ENCODE measurements at places on chromosomes 4 and X.

GRCh38 chr4:83139514-83140156 is 25.1 kb upstream of the PLAC8 start:
- DNase-seq = no peak

- DNase-seq = no peak
These were observed 675.4 kb downstream of the RAPGEF2 start for GRCh38 chr4:159778298-159778697.

DNA sequence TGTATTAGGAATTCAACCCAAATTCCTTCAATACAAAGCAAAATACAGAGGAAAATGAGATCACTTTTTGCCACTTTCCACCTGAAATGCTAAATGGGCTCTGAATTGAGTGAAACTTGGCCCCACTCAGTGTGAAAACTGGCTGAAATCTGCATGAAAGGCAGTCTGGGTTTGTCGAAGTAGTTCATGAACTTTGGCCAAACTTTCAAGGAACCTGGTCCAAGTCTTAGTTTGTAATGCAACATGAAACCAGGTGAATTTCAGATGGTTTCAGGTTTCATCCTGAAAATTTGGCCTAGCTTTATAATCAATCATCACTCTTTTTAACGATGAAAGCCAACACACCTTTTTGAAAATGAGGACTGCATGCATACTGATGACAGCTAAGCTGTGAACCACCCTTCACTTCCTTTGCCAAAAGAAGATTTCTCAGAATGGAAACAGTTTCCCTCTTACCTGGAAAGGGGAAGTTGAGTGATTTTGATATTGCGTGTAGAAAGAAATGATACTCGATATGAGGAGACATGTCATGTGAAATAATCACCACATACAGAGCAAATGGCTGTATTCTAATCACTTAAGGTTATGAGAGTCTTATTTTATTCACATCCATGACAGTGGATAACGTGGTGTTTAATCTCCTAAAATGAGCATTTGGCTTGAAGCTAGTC is 209.9 kb upstream of the ETNPPL start:
- no peak for DNase-seq

- no peak for DNase-seq
These were observed 73.3 kb downstream of the PSAPL1 start for GRCh38 chr4:7361280-7361895.

GRCh38 chrX:143429811-143430210 is 87.5 kb downstream of the SPANXN3 start:
- DNase-seq = no peak

- DNase-seq = peak; percentile 66
These were observed 21.6 kb downstream of the NYX start for GRCh38 chrX:41468647-41469323.

DNA sequence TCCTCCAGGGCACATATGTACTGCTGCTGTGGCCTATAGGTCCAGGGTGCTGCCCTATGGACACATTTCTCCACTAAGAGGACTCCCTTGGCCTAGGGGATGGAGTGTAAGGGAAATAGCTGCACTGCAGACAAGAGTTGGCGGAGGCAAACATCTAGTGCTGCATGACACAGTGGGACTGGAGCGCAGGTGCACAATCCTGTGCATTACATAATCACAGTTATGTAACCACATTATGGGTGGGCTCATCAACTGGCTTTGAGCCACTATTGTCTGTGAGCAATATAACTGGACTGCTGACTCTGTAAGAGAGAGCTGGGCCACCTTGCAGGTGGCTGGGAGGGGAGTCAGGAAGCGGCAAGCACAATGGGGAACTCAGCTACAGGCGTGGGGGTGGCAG is 3.2 kb upstream of the TIGD2 start:
- DNase-seq = no peak

- DNase-seq = no peak
These were observed 38.1 kb downstream of the MID1 start for GRCh38 chrX:10582215-10582733.

DNA sequence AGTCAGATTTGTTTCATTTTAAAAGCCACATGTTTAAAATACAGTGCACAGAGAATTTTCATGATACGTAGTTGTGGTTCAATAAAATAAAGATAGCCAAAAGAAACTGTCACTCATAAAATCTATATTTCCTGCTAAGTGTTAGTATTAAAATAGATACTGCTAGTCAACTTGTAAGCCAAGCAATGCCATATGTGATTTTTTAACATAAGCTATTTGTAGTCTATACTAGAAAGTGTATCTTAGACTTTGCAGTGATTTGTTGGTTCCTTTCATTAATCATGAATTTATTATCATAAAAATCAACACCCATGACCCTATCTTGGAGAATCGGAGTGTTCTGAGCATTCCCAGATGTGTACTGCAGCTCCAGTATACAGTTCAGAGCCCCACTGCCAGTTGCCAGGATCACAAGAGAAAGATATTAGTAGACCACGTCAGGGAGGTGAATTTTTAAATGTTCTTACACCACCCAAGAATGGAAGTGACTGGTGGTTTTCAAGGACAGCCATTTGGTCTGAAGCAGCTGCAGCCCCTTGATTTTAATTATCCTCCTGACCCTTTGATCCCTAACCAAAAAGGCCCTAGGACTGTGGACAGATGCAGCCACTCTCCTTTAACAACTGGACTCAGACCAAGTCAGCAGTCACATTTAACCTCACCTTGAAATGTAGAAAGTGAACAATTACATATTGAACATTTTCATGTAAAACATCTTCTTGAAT is 163.1 kb downstream of the PALLD start:
- DNase-seq = no peak

GRCh38 chr4:48222491-48222890 is 47.1 kb downstream of the TEC start:
- DNase-seq = no peak

DNA sequence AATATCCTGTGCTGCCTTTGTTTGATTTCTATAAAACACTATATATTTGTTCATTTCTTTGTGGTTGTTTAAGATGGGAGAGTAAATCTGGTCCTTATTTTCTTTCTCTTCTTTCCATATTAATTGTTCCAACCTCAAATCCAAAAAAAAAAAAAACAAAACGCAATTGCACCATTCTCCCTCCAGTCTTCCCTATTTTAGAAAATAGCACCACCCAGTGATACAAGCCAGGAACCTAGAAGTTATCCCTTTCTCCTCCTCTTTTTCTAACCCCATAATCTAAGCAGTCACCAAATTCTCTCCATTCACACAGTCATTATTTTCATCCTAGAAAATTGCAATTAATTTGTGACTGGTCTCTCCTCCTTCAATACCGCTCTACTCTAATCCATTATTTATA is 107.8 kb downstream of the GABRA3 start:
- no peak for DNase-seq

GRCh38 chr4:29538889-29539646 is 1181.1 kb upstream of the PCDH7 start:
- no peak for DNase-seq

DNA sequence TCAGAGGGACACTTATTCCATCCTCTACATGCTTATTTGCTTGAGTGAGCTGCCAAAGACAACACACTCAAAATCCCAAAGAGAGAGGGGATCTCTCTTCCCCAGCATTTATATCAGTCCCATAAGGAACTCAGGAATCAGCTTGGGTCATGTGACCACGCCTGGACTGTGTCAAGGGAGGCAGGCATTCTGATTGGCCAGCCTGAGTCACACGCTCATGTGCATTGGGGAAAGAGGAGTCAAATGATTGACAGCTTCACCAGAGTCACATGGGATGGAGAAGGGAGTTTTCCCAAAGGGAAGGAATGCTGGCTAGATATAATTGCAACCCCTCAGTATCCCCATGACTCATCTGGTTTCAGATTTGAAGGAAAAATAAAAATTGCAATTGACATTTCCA is 49.0 kb downstream of the RWDD4 start:
- DNase-seq = no peak

DNA sequence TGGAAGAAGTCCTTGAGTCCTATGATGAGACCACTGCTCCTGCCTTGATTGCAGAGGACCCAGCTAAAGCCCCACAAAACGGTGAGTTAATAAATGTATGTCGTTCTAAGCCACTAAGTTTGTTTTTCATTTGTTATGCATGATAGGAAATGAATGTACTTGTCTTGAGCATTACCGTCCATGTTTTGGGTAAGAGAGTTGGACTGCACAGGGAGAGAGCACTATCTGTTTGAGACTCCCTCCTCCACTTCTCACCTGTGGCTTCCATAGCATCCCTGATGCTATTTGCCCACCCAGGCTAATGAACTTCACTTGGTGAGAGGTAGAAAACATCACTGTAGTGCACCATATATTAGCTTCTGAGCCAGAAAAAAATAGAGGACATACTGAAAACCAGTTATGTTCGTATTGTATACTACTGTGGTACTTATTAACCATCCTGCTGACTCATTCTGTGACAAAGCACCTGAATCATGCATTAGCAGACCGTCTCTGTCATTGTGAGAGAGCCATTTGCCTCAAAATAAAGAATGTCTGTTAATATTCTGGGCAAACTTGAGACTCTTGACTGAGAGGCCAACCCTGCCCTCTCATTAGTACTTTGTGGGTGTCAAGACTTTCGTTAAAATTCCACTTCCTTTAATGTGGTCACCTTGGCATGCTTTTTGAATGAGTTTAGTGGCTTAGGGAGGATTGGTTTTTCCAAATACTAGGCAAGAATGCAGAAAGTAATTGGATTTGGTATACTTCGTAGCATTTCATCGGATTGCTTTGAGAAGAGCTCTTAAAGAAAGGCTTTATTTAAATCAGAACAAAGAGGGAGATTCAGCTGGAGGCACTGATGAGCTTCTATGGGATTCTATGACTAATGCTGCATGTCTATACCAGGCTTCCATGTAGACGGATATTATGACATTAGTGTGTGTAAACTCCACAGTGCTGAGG is 99.3 kb upstream of the GRPR start:
- no peak for DNase-seq

GRCh38 chrX:17750436-17750835 is 13.1 kb downstream of the SCML1 start:
- no peak for DNase-seq

DNA sequence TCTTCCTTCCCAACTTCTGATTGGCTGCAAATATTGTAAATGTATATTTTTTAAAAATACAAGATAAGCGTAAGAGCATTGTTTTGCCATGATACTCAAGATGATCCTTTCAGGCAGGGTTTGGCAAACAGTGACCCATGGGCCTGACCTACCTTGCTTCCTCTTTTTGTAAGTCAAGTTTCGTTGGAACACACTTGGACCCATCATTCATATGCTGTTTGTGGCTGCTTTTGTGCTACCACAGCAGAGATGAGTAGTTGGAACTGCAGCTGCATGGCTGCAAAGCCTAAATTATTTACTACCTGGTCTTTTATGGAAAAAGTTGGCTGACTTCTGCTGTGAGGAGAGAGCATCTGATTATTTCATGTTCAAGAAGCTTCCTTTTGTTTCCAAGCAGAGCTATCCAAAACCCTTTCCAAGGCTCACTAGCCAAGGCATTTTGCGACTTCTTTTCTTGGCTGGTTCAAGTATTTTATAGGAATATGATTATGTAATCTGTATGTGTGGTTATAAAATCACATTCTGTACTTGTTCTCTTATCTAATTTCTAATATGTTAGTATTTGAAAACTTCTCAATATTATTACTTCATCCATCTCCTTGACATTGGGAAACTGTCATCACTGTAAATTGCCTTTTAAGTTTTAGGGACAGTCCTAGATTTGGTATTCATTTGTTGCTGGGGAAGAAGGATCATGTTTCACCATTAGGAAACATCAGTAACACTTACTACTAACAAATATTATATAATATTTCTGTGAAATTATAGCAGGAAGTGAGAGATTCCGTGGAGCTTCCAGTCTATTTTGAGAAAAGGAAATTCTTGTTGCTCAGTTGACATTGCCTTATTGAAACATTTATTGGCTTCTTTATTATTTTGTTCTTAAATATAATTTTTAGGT is 109.2 kb downstream of the ARHGAP10 start:
- DNase-seq = no peak

- no peak for DNase-seq
These were observed 104.9 kb downstream of the TMEM131L start for GRCh38 chr4:153571006-153571545.

DNA sequence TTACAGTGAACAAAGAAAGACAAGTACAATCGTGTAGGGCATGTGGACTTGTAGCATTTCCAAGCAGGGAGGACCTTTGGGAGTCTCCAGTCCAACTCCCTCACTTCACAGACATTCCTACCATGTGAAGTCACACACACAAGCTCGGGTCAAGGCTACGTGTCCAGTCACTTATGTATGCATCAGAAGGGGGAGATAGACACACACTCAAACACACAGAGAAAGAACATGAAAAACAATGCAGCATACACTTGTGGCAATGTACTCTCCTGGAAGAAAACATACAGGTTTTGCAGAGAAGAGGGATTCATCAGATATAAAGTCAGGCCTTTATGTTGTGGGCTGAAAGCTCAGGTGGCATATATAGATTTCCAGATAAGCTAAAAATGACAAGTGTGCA is 136.1 kb upstream of the MID1 start:
- DNase-seq = no peak

DNA sequence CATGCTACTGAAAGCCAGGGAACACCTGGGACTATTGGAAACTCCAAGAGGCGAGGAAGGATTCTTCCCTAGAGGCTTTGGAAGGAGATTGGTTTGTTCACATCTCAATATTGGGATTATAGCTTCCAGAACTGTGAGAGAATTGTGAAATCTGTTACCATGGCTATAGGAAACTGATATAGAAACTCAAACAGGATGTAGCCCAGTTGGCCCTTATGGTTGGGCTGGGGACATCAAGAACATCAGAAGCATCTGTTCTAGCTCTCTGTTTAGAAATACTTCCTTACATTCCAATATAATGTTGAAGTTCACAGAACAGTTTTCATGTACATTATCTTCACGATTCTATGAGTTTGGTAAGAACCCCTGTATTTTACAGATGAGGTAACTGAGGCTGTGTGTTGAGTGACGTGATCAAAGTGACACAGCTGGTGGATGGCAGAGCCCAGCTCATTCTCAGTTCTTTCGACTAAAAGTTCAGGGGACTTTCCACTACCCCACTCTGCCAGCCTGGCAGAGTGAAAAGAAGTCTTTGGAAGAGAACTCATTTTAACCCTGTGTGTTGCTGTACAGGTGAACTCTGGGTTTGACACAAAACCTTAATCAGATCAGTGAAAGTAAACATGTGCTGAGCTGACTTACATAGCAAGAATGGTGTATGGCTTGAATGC is 183.0 kb downstream of the GBA3 start:
- no peak for DNase-seq

- no peak for DNase-seq
These were observed 1066.0 kb downstream of the GLUD2 start for GRCh38 chrX:122113376-122113775.

GRCh38 chrX:32280921-32281320 is 930.4 kb downstream of the DMD start:
- no peak for DNase-seq

- DNase-seq = no peak
These were observed 448.3 kb upstream of the SPANXN1 start for GRCh38 chrX:144798972-144799371.

DNA sequence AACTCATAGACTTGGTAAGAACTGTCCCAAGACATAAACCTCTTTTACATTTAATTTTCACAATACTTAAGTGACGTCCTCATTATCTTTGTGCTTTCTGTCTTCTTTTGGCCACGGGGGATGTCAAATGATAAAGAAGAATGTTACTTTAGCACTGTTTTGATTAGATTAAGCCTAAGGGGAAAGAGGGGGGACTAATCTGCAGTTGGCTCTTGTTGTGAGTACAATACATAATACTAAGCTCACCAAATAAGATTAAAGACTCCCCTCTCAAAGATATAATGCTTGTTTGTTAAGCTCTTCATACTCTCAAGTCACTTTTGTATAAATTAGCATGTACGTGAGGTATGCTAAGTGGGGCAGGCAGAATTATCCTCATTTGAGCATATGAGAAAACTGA is 36.5 kb downstream of the OCRL start:
- DNase-seq = no peak

GRCh38 chrX:4754878-4755604 is 1041.6 kb upstream of the PRKX start:
- DNase-seq = no peak

Measured in DMS79 (cell line).